Stimulated activated CD8-positive, alpha-beta memory T cell treated with anti-CD3 and anti-CD28 coated beads, Interleukin-4, amount 100 ng/mL, for 24 hours (primary cell): ENCODE measurements at places on chromosomes 3 and 15.
A peak's percentile ranks its signal among the peaks of the same experiment; 100 is the strongest.

DNA sequence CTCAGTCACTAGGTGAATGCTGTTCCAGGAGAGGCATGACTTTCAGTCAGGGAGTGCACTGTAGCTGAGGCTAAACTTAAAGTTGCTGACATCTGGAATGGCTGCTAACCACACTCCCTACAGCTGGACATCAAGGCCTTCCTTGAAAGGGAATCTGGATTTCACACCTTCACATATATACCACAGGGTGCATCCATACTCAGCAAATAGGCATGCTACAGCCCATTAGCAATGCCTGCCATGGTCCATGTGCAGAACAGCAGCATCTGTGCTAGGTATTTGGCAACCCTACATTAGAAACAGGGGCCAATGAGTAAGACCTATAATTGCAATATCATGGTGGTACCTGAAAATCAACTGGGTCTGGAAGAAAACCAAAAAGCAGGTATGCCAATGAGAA is 74.8 kb downstream of the SNTN start:
- DNase-seq = no peak

DNA sequence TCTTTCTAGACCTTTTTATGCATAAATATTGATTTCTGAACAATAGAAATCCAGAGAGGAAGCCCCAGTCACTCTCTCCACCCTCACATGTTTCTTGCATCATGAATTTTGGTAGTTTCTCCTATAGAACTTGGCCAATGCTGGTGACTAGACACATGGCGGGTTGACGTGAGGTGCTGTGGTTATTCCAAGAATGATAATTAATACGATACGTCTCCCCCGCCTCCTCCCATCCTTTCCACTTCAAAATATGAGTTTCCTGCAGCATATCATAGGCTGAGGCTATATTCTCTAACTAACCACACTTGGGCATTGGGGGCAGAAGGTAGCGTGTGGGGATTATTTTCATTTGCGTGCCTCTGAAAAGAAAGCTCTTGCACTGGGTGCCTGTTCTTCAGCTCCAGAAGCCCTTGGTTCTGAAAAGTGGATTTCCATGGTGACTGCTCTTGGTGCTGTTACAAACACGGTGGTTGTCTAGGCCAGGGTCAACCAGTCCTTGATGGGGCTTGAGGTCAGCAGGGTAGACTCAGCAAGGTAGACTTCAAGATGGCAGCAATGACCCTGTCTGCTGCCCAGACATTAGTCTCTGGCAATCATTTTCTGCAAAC is 5.3 kb downstream of the TNFSF10 start:
- DNase-seq = peak; percentile 22

GRCh38 chr3:49716169-49716568 is 3.3 kb downstream of the AMIGO3 start:
- DNase-seq = no peak

DNA sequence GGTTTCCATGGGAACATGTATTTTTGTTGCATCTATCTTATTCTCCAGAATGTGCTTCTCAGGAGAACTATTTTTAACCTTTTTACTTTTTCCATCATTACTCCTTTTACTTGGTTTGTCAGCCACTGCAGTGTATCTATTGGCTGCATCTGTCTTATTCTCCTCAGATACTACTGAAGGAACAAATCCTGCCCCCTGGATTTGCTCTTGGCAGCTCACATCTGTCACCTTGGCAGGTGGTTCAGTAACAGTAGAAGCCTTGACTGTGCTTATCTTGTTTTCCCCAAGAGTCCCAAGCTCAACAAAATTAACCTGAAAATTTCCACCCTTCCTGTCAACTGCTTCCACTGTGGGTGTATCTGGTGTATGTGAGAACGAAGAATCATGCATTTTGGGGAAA is 106.0 kb downstream of the MAP4 start:
- no peak for DNase-seq

DNA sequence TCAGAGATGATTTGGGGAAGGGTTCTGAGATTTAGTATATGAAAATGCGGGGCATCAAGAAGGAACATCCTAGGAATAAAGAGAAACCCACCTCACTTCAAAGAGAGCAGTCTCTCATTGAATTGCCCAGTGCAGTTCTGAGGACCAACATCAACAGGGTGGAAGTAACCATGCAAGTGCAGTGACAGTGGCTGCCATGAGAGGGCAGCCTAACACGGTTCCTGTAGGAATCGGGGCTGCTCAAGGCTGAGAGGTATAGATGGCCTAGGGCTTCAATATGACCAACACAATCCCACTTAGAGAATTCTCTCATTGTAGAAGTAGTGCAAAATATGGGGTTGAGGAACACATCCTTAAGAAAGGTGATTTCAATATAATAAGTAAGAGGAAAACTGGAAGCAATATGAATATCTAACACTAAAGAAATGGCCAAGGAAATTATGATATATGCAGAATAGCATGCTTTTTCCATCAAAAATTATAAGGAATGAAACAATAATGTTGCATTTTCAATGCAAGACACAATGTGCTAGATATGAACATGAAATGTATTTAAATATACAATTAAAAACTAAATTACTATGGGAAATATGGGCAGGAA is 51.1 kb upstream of the ARRDC4 start:
- peak; percentile 38 for DNase-seq

- no peak for DNase-seq
These were observed 22.7 kb upstream of the ZNF639 start for GRCh38 chr3:179299999-179300613.

- DNase-seq = no peak
These were observed 78.9 kb downstream of the FAM174B start for GRCh38 chr15:92576597-92577200.

DNA sequence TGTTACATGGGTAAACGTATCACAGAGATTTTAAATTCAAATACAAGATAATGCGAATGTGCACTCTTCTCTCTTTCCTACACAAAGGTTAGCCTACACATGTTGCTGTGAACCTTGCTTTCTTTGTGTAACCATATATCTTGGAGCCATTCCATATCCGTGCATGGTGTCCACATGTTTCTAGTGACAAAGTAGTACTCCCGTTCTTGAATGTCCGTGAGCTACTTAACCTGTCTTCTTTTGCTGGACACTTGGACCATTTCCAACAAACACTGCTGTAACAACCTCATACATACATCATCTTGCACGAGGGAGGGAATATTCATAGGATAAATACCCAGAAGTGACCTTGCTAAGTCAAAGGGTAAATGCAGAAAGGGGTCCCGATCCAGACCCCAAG is 75.0 kb downstream of the STRIT1 start:
- no peak for DNase-seq

- DNase-seq = no peak
These were observed 148.8 kb upstream of the TRIM42 start for GRCh38 chr3:140529096-140529495.

- DNase-seq = no peak
These were observed 29.7 kb downstream of the USP13 start for GRCh38 chr3:179682426-179683080.

GRCh38 chr3:134483195-134483900 is 2.4 kb downstream of the ANAPC13 start:
- no peak for DNase-seq

DNA sequence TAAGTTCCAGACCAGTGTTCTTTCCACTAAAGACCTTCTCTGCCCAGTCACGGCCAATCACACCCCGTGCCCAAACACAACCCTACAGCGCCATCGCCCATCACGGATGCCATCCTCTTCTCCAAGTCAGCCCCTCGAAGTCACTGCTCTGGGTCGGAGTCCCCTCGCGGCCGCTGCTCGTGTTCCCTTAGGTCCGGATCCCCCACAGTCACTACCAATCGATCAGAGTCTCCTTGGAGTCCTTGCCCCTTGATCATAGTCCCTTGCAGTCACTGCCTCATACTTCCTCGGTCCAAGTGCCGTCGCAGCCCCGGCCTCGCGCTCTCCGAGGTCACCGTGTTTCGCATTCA is 461 bp downstream of the PCYT1A start:
- DNase-seq = peak; percentile 13

DNA sequence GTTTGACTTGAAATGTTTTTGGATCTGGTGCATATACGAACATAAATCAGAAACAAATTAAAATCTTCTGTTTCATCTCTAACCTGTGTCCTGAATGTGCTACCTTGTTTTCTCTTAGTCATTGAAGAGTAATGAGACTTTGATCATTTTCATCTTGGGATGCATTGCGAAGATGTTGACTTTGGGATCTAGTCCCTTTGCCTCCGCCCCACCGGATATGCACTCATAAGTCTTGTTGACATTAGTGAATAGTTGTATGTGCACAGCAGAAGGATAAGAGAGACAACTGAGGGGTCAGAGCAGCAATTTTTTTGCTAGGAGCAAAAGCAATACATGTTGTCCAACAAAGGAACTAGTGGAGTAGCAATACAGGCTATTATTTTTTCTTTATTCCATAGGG is 35.9 kb upstream of the SPRED1 start:
- no peak for DNase-seq

DNA sequence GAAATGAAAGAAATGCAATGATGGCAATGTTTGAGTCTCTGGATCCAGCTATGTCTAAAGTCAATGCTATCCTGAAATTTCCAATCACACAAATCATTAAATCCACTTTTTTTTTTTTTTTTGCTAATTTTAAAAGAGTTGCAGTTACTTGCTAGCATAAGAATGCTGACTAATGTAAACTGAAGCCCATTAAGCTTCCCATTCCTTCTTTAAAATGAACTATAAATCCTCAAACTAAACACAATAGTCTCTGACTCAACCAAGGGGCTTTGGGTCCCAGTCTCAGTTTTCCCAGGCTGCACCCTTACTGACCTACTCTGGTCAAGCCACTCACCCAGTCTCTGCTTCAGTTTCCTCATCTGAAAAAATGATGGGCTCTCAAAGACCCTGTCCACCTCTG is 361.1 kb downstream of the ERC2 start:
- DNase-seq = no peak

- DNase-seq = peak; percentile 51
These were observed 32.6 kb downstream of the RBM5 start for GRCh38 chr3:50121072-50122032.

- DNase-seq = no peak
These were observed 602.0 kb upstream of the KCNMB2 start for GRCh38 chr3:177934001-177934891.

DNA sequence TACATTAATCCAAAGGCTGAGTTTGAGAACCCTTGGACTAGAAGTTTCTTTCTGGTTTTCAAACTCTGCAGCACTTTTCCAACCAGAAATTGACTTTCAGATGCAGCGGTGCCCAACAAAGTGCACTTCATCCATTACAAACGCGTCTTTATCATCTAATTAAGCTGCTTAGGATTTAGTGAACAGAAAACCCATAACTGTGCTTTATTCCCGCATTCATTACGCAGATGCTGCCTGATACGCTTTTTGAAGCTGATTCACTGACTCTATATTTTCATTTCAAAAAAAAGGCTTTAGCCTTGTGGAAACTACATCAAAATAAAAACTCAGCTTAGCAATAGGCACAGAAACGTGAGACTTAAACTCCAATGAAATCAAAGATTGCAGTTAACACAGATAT is 69.8 kb upstream of the CTXND1 start:
- DNase-seq = no peak

GRCh38 chr15:86036243-86036642 is 43.4 kb upstream of the AGBL1 start:
- no peak for DNase-seq

DNA sequence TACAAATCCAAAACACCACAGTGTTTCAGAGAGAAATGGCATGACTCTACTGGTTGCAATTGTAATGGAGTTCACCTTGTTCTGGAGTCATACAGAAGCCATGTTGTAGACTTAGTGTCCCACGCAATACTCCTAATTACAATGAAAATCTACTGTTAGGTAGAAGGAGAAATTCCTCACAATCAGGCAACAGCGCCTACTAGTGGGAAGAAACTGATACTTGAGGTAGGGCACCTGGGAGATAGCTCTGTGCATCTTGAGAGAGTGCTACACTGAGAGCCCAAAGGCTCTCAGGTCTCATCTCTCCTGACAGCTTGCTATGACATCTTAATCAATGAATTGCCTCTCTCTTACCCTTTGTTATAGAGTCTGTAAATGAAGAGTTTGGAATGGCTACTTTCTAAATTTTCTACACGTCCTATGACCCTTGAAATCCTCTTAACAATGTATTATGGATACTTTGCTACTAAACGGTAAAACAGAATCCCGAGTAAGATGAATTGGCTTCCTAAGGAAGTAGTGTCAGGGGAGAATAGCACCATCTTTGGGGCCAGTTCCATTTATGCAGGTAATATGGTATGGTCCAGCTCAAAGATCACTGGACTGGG is 422.7 kb upstream of the TPRG1 start:
- DNase-seq = peak; percentile 15

GRCh38 chr3:126262227-126262626 is 81.8 kb upstream of the ALDH1L1 start:
- DNase-seq = no peak

GRCh38 chr3:159250961-159251360 is 449.1 kb downstream of the MFSD1 start:
- DNase-seq = no peak

GRCh38 chr3:79973482-79973881 is 205.7 kb upstream of the ROBO1 start:
- DNase-seq = no peak

- no peak for DNase-seq
These were observed 29.9 kb downstream of the SLC28A1 start for GRCh38 chr15:84914351-84914750.

DNA sequence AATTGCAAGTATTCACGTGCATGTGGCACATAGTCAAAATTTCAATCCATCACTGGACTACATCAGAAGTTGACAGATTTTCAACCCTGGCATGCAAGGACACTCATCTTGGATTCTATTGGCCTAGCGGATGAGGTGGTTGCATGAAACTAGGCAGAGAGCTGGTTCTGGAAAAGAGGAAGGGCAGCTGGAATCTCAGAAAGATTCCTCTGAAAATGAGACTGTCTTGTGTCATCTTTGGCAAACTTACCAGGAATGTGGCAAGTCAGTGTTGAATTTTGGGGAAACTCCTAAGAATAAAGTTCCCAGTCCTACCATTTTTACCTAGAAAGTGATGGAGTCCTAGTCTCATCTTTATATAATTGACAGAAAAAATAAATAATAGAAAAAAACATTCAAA is 384.3 kb upstream of the NR2F2 start:
- DNase-seq = no peak

- no peak for DNase-seq
These were observed 1026.8 kb upstream of the NR2F2 start for GRCh38 chr15:95303713-95304112.

DNA sequence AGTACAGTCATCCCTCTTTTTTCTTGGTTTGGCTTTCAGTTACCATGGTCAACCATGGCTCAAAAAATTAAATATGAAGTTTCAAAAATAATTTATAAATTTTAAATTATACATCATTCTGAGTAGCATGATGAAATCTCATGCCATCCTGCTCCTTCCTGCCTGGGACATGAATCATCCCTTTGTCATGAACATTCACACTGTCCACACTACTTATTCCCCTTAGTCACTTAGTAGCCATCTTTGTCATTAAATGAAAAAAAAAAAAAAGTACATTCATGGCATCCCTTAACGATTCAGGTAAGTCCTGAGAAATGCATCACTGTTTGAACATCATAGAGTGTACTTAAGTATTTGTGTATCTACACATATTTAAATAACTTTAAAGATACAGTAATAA is 1046.3 kb downstream of the ROBO2 start:
- DNase-seq = no peak

DNA sequence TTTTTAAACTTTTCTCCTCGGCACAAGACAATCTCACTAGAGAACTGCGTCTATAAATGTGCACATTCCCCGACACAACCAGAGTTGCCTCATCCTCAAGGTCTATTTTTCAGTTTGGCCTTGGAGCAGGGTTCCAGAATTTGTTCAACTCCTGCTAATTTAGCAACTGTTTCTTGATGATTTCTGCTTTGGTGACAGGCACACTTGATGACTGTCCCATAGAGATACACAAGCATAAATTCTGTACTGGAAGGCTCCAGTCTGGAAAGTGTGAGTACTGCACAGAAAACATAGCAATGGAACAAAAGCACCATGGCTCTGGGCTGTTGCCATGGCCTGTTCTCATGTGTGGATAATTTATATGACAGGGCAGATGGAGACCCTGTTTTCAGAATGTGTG is 379.6 kb upstream of the PDZRN3 start:
- DNase-seq = no peak
